Stimulated activated CD4-positive, alpha-beta T cell treated with anti-CD3 and anti-CD28 coated beads, Interleukin-1b, Interleukin-23, amount 100 ng/mL, for 24 hours (primary cell): ENCODE measurements at places on chromosomes 7 and 10.

GRCh38 chr7:16026253-16027020 lies 340.0 kb upstream of the MEOX2 start:
- DNase-seq, result no peak

DNA sequence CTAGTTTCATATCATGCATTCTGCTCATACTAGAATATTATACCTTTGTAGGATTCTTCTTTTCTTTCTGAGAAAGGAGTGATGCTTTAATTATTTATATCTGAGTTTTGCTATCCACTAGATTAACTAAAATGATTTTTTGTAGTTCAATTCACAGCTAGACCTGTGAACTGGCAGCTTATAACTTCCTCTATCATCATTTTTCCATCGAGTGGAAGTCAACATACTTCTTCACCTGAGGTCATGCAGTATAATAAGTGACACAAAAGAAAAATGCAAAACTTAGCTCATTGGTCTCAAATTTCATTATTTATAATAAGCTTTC lies 8.0 kb downstream of the LRRN3 start:
- no peak for DNase-seq

- DNase-seq, result no peak
These were observed 103.4 kb downstream of the ABCA13 start for GRCh38 chr7:48274662-48275061.

DNA sequence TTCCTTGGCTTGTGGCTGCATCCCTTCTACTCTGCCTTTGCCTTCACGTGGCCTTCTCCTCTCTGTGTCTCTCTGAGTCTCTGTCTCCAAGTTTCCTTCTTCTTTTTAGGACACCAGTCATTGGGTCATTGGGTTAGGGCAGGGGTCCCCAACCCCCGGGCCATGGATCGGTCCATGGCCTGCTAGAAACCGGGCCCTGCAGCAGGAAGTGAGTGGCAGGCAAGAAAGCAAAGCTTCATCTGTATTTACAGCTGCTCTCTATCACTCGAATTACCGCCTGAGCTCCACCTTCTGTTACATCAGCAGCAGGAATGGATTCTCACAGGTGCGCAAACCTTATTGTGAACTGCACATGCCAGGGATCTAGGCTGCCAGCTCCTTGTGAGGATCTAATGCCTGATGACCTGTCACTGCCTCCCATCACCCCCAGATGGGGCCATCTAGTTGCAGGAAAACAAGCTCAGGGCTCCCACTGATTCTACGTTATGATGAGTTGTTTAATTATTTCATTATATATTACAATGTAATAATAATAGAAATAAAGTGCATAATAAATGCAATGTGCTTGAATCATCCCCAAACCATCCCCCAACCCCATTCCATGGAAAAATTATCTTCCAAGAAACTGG lies 47.9 kb upstream of the DOCK1 start:
- DNase-seq, result no peak

DNA sequence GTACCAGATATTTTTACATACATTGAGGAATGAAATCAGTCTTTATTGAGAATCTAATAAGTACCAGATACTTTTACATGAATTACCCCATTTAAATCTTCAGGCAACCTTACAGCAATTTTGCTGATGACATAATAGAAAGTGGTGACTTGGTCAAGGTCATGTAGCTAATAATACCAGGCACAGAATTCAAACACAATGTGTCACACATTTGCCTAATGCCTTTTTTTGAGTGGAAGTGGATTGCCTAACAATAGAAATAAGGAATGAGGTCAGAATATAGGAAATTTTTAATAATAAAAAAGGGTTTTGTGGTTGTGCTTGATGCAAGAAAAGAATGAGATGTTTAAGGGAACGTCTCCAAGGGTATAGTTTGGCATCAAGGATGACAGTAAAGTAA lies 466.6 kb upstream of the IGFBP3 start:
- no peak for DNase-seq

- DNase-seq, result no peak
These were observed 670 bp downstream of the TPK1 start for GRCh38 chr7:144835155-144835611.

- no peak for DNase-seq
These were observed 197.7 kb upstream of the HPS1 start for GRCh38 chr10:98644466-98644865.

DNA sequence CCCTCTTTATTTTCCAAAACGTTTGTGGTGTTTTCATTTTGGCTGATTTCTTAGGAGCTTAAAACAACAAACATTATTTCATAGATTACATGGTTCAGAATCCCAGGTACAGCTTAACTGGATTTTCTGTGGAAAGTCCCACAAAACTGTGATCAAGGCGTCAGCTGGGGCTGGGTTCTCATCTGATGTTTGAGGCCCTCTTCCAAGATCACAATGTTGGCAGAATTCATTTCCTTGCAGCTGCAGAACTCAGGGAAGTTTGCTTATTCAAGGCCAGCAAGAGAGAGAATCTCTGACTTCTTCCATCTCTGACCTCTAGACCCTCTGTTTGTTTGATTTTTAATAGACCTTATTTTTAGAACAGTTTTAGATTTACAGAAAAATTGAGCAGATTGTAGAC lies 108.4 kb upstream of the AGK start:
- no peak for DNase-seq

DNA sequence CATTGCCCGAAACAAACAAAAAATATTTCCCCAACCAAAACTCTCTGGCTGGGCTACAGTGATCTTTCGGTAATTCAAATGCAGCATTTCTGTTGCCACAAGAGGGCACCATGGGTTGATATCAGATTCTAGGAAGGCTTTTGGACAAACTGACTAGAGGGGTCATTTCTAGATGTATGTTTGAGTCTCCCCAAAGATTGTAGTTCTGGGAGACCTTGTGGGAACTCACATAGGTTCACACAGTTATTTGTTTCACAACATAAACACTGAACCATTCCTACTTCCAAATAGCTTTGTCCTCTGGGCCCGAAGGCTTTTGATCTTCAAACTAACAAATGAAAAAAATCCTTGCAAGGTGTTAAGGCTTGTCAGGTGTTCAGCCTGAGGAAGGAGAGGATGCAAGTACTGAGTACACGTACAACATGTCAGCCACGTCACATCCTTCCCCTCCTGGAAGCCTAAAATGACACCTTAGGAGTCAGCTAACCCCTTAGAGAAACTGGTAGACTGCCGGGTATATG lies 37.0 kb upstream of the IL15RA start:
- DNase-seq, result peak; percentile 34

- DNase-seq, result no peak
These were observed 699.1 kb downstream of the SUGCT start for GRCh38 chr7:40833888-40834234.

GRCh38 chr10:85446827-85447226 lies 919.8 kb downstream of the GRID1 start:
- no peak for DNase-seq

- DNase-seq, result no peak
These were observed 2.5 kb upstream of the MEST start for GRCh38 chr7:130489140-130489983.

DNA sequence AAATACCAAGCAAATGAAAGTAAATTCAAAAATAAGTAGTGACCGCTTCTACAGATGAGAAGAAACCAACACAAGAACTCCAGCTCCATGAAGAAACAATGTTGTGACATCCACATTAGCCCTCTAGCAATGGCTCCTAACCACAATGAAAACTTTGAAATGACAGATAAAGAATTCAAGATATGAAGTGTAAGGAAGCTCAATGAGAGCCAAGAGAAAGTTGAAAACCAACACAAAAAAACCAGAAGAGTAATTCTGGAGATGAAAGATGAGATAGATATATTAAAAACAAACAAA lies 68.2 kb upstream of the DDC start:
- DNase-seq, result no peak

- no peak for DNase-seq
These were observed 23.2 kb downstream of the UPF2 start for GRCh38 chr10:12019283-12019971.

DNA sequence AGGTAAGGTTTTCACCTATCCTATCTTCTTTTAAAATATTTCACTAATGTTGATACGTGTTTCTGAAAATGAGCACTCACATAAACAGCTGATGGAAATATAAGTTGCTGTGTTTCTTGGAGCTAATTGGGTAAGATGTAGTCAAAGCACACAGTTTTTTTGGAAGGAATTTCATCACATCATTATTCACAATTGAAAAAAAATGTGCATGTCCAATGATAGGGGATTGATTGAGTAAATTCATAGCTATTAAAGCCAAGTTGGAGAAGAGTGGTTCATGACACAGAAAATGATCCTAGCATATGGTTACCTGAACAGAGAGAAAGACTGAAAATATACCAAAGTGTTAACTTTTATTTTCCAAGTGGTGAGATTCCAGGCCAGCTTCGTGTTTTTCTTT lies 29.6 kb downstream of the GLI3 start:
- no peak for DNase-seq

DNA sequence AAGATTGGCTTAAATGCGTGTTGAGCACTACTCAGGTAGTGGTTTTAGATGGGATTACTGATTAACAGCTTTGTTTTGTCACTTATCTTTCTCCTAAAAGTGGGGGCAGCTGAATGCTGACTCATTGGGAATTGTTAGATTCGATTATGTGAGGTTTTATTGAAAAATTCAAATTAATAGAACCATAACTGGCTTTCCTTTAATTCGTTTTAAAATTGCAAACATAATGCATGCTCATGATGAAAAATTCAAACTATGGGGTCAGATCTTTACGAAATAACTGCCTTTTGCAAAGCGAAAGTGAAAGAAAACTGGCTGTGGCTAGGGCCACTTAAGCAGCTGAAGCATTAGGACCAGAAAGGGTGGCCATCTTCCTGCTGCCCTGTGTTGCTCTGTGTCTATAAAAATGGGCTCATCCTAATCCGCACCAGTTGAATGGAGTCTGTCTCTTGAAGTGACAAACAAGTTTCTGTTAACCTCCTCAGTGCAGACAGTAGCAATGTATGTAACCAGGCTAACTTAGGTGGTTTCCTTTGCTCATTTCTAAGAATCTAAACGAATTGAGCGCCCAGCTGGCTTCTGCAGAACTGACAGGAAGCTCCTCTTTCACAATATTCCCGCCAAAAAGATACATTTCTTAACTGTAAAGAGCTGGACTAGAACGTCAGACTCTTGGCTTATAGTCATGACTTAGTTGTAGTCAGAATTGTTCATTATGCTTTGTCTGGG lies 27.8 kb downstream of the DENND10 start:
- DNase-seq, result no peak

GRCh38 chr10:93189944-93190343 lies 116.3 kb downstream of the CYP26A1 start:
- no peak for DNase-seq

DNA sequence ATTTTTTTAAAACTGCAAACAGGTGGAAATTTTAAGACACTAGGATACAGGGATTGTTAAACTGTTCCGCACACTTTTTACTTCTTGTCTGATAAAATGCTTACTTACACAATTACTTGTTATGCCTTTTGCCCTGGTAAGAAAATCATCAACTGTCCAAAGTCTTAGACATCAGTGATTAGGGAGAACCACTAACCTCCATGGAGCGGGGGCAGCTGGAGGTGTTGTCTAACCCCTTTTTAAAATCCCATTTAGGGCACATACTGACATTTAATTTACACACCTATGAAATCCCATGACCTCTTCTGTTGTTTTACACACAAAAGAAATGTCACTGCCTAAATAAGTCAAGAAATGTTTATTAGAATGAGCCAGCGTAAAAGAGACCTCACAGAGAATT lies 65.7 kb downstream of the TRIM24 start:
- DNase-seq, result no peak

- DNase-seq, result no peak
These were observed 31.9 kb downstream of the HEPACAM2 start for GRCh38 chr7:93194386-93194785.

DNA sequence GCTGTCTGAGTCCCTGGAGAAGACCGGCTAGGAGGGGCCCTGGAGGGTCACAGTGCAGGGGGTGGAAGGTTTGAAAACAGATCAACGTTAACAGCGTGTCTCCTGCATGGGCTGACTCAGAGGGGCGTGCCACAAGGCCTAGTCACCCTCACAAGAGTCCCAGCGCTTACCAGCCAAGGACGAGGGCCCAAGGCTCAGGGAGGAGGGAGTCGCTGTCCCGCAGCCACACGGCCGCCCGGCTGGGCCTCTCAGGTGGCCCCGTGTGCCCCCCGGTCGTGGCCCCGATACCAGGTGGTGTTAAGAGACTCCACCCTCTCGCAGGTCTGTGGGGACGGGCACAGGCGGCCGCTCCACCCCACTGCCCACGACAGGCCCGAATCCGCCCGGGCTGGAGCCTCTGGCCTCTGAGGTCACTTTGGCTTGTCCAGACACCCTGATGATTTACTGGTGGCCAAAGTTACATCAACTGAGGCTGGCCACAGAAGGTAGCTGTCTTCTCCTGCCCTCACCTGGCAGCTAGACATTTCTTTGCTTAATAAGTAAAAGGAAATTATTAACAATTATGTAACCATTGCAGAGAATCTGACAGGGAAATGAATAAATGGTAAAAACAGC lies 34.0 kb downstream of the FAM20C start:
- DNase-seq, result no peak

GRCh38 chr7:69067397-69067796 lies 530.9 kb upstream of the AUTS2 start:
- no peak for DNase-seq
